ENCODE measurements at places on chromosomes 1 and 21.

- no peak for DNase-seq
Observed at GRCh38 chr1:15177710-15178166, 24.2 kb downstream of the TMEM51 start.

DNA sequence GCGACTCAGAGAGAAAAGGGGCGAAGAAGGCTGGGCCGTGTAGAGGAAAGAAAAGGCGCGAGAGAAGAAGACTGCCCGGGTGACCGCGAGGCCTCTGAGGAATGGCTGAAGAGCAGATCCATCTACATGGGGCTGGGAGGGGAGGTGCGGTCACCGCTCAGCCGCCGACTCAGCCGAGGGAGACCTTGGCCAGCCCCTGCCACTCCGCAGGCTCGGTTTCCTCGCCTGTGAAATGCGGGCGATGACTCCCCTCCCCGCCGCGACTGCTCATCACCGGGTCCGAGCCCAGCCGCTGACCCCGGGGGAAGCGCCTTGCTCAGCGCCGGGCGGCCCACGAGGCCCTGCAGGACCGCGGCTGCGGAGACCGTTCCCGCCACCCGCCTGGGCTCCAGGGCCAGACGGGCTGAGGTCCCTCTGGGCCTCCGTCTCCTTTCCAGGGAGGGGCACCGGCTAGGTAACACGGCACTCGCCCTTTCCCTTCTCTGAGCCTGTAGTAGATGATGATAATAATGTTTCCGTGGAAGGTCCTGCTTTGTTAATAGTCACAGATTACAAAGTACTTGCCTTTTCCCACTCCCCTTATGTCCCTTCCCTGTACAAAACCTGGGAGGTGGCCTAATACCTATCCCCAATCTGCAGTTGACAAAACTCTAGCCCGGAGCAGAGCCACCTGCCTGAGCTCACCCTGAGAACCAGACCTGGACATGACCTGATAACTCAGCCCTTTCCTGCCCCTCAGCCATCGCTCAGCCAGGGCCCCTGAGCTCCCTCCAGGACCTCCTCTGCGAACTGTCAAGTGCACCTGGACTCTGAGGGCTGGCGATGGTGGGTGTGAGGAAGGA is 1.6 kb upstream of the BSND start:
- peak; percentile 53 for DNase-seq

GRCh38 chr1:56524263-56524662 is 55.1 kb downstream of the PLPP3 start:
- DNase-seq, result no peak

- DNase-seq, result no peak
Observed at GRCh38 chr1:213335084-213335483, 284.0 kb downstream of the RPS6KC1 start.

DNA sequence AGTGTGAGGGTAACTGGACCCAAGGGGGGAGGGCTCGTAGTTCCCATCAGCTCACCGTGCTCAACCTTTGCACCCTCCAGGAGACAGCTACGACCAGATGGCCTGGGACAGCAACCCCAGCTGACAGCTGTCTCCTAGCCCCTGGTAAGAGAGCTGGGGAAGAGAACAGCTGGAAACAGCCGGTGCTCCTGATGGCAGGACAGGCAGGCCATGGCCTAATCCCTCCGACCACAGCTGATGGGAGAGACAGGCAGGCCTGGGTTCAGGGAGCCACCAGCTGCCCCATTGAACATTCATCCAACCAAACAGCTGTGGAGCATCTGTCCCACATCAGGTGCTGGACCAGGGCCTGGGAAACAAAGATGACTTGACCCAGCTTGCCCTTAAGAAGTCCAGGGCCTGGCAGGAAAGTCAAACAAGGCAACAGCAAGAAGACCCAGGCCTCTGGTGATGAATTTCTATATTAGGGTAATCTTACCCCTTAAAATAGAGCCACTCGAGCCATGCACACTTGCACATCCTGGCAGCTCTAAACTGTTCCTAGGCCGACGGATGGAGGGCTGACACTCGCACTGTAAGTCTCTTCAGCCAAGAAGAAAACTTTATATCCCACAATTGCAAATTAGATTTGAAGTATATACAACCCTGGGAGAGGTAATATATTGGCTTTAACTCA is 12.2 kb downstream of the OLFML2B start:
- no peak for DNase-seq

- DNase-seq, result no peak
Observed at GRCh38 chr1:64678366-64678765, 66.5 kb upstream of the RAVER2 start.

DNA sequence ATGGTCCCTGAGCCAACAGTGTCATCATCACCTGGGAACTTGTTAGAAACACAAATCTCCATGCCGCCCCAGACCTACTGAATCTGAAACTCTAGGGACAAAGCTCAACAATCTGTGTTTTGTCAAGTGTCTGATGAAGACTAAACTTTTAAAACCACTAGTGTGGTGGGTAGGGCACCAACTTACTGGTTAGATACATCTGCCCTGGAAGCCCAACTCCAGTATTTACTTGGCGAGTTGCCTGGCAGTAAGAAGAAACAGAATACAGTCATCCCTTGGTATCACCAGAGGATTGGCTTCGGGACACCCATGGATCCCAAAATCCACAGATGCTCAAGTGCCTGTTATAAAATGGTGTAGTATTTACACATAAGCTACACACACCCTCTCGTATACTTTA is 367.9 kb upstream of the DUSP10 start:
- DNase-seq, result no peak

GRCh38 chr1:98045211-98045766 is 124.5 kb upstream of the DPYD start:
- no peak for DNase-seq

GRCh38 chr1:223737342-223737741 is 25.0 kb downstream of the CAPN2 start:
- DNase-seq, result no peak

DNA sequence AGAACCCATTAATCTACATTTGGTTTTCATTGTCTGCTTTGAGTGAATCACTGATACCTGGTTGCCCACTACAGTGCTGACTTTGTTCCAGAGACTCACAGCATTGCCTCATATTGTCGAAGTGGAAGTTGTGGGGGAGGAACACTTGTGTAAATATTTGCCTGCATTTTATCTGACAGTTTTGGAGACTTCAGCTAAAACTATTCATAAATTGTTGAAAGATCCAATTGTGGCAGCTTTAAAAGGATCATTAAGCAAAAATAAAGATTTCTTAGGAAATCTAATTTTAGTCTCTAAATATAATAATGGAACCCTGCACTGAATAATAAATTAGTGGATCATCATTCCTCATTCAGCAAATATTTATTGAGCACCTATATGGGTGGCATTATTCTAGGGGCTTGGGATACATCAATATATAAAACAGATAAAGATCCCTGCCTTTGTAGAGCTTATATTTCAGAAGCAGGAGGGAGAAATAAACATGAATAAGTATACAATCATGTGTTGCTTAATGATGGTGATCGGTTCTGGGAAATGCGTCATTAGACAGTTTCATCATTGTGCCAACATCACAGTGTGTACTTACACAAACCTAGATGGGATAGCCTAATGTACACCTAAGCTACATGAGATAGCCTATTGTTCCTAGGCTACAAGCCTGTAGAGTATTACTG is 73.5 kb downstream of the OSBPL9 start:
- no peak for DNase-seq

DNA sequence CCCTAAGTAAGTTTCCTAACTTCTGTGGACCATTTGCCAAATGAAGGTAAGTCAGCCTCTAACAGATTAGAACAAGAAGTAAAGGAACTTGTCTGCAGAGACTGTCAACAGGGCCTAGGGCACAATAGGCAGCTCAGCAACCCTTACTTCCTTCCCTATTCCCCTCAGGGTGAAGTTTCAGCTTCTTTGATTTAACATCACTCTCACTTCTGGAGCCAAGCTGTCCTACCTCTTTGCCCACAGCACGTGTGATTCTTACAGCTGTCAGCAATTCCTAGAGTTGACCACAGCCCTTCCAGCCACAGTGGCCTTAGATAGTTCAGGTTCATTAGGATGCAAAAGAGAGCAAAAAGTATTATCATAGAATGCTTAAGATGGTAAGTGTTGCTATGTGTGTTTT is 7.6 kb upstream of the EIF4G3 start:
- DNase-seq, result no peak

DNA sequence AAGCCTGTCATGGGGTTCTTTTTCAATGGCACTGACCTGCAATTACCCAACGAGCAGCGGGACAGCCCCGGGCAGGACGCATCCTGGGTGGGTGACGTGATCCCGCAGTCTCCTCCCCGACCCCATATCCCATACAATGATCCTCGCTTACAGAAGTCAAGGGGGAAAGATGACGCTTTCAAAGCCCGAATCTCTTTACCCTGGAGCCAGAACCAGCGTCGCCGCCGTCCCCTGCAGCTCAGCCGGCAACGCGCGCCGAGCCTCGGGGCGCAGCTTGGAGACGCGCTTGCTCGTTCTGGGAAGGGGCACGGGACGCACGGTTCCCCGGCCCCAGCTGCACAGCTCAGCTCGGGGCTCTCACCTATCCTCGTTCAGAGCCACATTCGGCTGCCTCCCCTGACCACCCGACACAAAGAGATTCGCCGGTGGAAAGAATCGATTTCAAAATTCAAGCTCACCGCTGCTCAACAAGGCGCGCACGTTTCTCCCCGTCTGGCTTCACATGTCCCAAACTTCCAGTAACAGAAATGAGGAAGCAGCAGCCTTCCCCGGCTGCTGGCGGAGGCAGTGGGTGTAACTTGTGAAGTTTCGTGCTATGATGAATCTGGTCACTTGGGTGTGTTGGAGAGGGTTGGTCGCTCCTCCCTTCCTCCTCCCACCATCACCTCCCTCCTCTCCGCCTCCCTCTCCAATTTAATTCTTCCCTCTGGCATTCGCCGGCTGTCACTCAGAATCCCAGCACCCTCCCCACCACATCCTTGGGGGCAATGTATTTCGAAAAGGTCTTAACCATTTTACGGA is at the start of gene TIAM1:
TIAM1 (minus strand) TSS at position 582 of the 801 bp plus-strand sequence. CDS start 77,289 bp downstream, outside the sequence.
- DNase-seq, result no peak

DNA sequence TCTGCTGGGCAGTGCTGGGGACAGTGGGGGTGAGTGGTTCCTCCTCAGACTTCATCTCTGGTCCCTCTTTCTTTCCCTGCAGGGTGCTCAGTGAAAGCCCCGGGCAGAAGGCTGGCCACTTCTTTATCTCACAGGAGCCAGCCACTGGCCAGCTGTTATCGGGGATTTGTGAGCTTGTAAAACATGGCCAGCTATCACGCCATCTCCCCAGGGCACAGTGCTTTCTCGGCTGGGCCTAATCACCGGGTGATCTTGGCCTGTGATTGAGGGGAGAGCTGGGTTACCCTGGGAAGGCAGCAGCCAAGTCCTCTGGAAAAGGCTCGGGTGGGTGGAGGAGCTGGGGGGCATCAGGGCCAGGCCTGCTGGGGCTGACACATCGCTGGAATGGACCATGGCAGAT is 83.0 kb downstream of the IGSF21 start:
- DNase-seq, result no peak

- DNase-seq, result no peak
Observed at GRCh38 chr1:189782295-189782694, 695.4 kb downstream of the BRINP3 start.

GRCh38 chr1:13996334-13996733 is 296.3 kb downstream of the PRDM2 start:
- no peak for DNase-seq

GRCh38 chr1:205535096-205535495 is 30.6 kb downstream of the CDK18 start:
- DNase-seq, result no peak

GRCh38 chr1:25580927-25581326 is 35.7 kb upstream of the MAN1C1 start:
- DNase-seq, result no peak

- DNase-seq, result no peak
Observed at GRCh38 chr1:183792300-183792699, 12.6 kb upstream of the RGL1 start.

DNA sequence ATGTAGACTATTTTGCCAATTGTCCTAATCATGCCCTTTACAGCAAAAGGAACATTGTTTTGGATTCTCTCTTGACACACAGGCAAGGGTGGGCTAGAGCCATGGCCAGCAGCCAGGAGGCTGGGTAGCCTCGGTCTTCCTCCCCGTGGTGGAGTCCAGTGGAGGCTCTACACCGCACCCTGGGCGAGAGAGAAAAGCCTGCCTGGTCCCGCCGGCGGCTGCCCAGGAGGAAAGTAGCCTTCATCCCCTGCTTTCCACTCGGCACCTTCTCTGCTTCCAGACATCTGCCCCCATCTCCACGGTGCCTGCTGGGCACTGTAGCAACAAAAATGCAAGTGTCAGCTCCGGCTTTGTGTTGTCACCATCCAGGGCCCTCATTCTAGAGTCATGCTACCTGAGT is 21.6 kb downstream of the PROK1 start:
- no peak for DNase-seq

DNA sequence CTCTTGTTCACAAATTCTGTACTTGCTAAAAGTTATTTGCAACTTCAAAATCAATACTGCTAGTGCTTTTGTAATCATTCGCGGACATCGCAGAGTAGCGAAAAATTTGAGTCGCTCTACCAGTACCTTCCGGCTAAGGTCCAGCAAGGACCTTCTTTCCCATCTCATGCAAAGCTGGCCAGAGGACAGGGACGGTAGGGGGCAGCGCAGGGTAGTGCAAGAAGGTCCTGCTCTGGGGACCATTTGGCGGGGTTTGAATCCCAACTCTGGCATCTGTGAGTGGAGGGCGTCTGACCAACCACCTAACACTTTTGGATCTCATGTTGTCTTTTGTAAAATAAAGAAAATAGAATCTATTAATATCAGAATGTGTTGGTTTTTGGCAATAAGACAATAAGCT is 258.3 kb downstream of the SPATA17 start:
- no peak for DNase-seq

DNA sequence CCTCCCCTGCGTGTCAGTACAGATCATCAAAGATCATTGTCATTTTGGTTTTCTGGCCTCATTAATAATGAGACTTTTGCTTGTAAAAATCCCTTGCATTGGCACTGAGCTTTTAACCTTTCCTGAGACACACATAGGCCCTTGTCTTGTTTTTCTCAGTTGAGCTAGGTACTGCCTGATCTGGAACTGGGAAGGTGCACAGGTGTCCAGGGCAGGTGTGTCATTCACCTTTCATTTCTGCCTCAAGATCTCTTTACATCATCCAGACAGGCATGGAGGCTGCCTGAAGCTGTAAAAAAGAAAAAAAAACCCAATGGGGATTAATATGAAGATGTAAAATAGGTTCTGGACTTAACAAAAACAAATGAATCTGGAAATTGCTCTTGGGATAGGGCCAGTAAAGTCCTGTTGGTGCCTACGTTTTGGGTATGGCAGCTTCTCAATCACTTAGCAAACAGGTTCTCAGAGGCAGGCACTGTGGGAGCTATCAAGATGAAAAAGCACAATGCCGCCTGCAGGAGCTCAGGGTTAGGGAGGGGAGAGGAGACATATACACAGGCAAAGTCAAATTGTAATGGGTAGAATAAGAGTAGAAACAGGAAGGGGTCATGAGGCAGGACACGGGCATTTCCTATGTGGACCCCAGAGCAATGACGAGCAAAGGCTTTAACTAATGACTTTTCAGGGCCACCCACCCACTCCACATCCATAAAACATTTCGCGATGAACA is 1.0 kb upstream of the KCNC4 start:
- DNase-seq, result no peak

GRCh38 chr1:198543670-198544260 is 3.3 kb upstream of the ATP6V1G3 start:
- DNase-seq, result peak; percentile 16

Measured in GM13976 (cell line).